ENCODE measurements at places on chromosomes 13 and 19.

DNA sequence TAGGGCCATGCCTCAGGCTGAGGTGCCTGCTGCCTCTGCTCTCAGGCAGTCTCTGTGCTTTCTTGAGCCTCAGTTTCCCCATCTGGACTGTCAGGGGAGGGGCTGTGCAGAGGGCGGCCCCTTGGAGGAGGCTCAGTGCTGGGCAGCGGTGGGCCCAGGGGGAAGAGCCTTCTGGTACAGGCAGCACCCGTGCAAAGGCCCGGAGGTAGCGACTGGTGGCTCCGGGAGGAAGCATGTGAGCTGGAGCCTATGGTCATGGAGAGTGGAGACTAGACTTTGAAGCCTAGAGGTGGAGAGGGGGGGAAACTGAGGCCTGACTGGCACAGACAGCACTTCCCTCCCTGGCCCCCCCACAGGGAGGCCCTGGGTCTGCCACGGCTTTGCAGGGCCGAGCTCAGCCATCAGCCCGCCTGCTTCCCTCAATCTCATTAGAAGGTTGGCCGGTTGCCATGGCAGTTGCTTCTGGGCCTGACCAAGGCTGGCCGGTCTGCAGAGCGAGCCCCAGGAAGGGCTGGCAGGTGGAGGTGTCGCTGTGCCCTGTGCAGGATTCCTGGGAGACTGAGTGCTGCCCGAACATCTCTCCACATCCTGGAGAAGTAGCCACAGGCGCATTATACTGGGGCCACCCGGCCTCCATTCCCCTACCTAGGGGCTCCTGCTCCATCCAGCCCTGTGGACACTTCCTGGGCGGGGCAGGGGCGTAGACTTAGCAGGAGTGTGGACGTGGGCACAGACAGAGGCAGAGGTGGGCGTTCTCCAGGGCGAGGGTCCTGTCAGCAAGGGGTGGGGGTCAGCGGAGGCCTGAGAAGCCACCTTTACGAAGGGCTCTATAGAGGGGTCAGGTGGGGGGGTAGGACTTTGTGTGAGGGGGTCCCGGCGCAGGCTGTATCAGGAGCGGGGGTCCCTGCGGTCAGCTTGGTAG lies 53.2 kb downstream of the CRTC1 start:
- no peak for DNase-seq

- DNase-seq = no peak
Measured at GRCh38 chr19:51064534-51065220, at the start of gene KLK13. KLK13 (minus strand) TSS chr19:51065092; CDS start chr19:51065067, 25 bp downstream.

DNA sequence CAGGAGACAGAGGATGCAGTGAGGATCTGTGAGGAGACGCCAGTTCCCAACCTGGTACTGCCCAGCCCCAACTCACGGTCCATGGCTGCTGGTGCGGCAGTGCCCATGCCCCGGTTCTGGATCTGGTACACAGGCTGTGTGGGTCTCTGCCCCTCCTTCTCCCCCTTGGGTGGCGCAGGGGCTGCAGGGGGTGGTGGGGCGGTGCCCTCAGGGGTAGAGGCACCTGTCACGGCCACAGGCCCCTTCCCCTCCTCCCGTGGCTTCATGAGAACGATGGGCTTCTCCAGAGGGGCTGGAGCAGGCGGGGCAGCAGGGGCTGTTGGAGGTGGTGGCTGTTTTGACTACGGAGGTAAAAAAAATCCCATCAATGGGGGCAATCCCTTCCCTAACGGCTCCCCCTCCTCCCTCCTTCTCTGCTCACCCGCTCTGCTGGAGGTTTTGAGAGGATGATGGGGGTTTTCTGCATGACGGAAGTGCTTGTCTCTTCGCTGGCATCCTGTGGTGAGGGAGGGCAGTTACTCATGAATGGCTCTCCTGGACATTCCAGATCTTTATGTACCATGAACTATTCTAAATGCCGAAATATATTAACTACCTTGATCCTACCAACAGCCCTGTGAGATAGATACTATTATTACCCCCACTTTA lies 7.1 kb downstream of the SMG9 start:
- no peak for DNase-seq

DNA sequence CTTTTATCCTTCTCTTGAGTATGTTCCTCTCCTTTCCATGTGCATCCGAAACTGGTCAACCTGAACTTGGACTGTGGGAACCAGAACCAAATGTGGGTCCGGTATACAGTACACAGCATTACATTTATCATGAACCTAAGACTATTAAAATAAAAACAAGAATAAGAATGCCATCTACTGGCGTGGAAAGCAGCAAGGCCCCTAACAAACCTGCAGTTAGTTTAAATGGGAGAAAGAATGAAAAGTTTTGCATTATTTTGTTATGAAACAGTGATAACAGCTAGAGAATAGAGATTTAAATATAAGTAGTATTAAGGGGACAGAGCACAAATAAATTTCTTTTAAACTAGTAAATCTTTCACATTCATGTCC lies 159.5 kb downstream of the RBM26 start:
- no peak for DNase-seq

DNA sequence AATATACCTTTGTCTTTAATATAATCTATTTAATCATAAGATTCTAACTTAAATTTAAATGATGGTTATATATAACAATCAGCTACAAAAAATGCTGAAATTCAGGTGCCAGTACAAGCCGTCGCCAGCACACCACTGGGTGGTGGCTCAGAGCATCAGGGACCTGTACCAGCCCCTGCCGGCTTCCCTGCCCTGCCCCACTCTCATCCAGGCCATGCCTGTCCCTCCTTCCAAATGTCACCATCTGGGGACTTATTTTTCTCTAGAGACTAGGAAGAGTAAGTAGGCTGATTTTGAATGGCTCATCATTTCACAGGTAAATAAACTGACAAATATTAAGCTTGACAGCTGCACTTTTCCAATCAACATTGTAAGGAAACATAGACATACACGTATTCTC lies 1.6 kb downstream of the METTL21C start:
- DNase-seq = no peak

GRCh38 chr13:78599645-78600279 lies 3.6 kb downstream of the POU4F1 start:
- DNase-seq = no peak

Data from stimulated activated CD4-positive, alpha-beta T cell treated with anti-CD3 and anti-CD28 coated beads, TNF-alpha, amount 100 ng/mL, for 4 hours (primary cell).